Activated T-cell treated with anti-CD3 and anti-CD28 coated beads, Interleukin-2, amount 50 U/mL, for 48 hours (primary cell): ENCODE measurements at places on chromosomes 3 and 15.
A peak's percentile ranks its signal among the peaks of the same experiment; 100 is the strongest.

- DNase-seq: no peak
Measured at GRCh38 chr3:111035902-111036301, 35.7 kb upstream of the NECTIN3 start.

DNA sequence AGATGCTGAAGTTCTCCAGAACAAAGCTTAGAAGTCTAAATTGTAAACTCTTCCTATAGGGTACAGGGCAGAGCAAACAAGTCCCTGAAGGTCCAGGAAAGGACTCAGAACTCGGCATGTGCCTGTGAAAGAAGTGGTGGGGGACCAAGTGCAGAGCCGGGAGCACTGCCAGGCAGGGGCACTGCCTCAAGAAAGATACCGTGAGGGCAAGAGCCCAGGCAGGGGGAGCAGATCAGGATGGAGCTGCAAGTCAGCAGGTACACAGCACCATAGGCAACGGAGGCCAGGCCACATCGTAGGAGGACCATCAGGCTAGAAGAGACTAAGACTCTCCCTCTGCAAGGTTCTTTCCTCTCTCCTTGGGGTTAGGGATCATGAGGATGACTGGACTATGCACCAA, 191.6 kb downstream of the OSBPL10 start:
- DNase-seq: no peak

GRCh38 chr15:44536302-44536961, 515 bp upstream of the EIF3J start:
- no peak for DNase-seq

GRCh38 chr3:14773691-14774128, 45.1 kb upstream of the FGD5 start:
- peak; percentile 12 for DNase-seq

DNA sequence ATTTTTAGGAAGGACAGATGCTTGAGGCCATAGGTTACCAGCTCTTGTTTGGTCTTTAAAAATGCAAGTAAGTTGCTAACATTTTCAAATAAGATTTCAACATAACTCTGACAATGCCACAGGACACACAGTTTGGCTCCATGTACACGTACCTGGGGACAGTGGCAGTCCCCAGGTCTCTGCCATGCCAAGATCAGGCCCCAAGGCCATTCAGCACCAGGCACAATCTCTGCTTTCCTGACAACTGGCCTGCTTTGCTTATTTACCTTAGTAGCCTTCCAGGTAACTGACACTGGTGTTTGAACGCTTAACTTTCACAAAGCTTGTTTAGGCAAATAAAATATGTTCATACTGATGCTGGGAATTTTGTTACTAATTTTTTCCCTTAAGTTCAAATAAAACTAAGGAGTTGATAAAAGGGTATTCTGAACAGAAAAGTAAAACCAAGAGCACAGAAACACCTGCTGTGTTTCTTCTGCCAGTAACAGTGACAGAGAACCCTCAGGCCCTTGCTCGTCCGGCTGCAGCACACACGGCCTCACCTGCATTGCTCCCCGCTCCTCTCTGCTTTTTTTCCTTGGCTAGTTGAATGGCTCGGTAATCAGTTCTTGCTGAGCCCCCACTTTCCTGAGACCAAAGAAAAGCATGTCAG, 16.5 kb downstream of the ZXDC start:
- no peak for DNase-seq

DNA sequence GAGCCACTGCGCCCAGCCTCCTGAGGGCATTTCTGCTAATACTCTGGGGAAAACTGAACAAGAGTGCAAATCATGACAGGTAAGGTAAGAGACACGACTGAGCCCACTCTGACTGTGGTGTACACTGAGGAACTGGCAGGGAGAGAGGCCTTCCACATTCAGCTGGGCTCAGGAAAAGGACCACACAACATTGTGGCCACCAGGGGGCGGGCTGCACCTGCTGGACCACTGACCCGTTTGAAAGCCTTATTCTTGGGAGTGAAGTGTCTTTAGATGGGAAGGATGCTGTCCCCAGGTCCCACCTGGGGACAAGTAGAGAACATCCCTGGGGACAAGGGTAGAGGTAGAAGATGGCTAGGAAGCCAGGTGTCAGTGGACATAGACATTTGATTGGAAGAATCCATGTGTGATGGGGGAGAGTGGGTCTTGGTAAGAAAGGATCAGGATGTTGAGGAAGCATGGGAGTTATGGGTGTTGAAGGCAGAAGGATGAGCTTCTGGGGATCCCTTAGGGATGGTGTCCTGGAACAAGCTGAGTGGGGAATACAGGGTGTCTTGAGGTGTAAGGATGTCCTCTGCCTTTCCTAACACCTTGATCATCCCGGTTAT, 6.2 kb upstream of the CTDSPL start:
- DNase-seq: peak; percentile 89

- DNase-seq: no peak
Measured at GRCh38 chr15:92970656-92971055, 70.5 kb downstream of the CHD2 start.

DNA sequence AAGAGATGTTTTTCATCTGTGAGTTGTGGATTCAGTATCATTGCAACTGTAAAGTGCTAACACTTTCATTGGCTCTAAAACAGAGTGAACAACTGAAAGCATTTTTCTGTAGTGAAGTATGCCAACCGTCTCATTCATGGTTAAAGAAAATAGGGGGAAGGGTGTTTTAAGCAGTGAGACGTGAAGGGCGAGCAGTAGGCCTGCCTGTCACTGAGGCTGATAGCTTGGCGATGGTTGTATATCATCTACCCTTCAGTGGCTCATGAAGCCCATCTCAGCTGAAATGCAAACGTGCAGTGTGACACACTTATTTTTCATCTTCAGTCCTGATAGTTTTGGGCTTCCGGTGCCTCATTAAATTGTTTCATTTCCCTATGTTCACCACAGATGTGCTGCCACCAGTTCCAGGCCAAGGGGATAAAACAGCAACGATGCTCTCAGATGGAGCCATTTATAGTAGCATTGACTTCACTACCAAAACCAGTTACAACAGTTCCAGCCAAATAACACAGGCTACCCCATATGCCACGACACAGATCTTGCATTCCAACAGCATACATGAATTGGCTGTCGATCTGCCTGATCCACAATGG, 562.0 kb downstream of the ROBO2 start:
- DNase-seq: no peak

- DNase-seq: no peak
Measured at GRCh38 chr3:81503026-81503425, 258.4 kb downstream of the GBE1 start.

- DNase-seq: peak; percentile 20
Measured at GRCh38 chr3:179464323-179465092, 13.2 kb upstream of the GNB4 start.

- DNase-seq: no peak
Measured at GRCh38 chr3:40876496-40876895, 322.8 kb upstream of the CTNNB1 start.

- DNase-seq: no peak
Measured at GRCh38 chr15:41262571-41262970, 31.5 kb downstream of the CHP1 start.

DNA sequence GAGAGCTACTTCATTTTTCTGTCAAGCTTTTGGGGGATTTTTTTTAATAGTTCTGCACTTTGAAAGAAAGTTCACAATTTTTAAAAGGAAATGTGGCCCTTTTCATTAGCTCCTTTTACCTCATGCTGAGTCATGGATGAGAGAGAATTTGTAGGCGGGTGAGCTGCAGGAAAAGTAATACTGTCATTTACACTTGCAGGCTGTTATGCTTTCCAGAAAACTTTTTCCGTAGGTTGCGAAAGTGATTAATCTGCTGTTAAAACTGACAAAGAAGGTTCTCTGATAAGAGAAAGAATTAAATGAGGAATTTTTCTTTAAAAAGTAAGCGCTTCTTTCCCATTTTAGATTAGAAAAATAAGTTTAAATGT, 430.2 kb downstream of the LPP start:
- no peak for DNase-seq

GRCh38 chr3:156304406-156304805, 184.0 kb downstream of the KCNAB1 start:
- no peak for DNase-seq

DNA sequence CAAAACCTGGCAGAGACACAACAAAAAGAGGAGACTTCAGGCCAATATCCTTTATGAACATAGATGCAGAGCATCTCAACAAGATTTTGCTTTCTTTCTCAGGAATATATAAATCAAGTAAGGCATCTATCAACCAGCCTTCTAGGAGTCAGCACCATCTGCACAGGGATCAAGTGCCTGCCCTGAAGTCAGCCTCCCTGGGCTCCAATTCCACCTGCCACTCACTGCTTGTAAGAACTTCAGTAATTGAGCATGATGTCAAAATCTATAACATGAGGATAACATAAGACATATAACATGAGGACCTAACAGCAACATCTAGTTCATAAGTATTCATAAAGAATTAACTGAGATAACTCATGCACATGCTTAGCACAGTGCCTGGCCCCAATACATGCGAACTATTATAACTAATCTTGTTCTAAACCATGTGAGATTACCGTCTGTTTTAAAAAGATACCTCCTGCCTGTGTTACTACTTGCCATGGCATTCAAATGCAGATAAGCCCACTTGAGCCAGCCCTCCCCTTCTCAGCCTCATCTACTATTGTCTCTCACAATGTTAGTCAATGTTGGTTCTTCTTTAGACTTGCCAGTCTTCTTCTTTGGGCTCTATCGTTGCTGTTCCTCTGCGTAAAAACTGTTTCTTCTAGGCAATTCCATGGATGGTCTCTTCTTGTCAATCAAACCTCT, 91.6 kb downstream of the PLD1 start:
- DNase-seq: no peak

DNA sequence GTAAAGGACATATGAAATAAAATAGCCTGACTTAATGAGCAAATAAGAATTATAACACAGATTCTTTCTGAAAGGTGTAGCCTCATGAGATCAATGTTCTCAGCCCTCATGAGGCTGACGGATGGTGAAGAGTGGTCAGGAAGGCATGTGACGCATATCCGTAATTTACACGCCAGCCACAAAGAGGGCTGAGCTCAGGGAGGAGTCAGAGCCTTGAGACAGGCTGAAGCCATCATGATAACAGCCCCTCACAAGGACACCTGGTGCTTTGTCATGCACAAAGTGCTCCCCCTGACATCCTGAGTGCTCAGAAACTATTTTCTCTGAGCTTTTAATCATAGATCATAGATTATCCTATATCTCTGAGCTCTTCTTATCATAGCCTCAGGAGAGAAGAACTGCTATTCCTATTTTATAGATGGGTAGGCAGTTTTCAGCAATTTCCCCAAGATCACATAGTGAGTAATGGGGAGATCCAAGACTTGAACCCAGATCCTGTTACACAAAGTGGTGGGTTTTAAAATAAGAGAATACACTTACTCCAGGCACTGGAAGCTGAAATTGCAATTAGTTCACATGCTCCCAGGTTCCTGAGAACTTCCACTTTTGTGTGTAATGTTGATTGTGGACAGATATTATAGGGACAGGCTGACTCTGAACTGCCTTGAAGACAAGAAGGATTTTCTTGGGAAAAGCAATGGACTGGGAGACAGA, 267.1 kb downstream of the RPLP1 start:
- peak; percentile 71 for DNase-seq

DNA sequence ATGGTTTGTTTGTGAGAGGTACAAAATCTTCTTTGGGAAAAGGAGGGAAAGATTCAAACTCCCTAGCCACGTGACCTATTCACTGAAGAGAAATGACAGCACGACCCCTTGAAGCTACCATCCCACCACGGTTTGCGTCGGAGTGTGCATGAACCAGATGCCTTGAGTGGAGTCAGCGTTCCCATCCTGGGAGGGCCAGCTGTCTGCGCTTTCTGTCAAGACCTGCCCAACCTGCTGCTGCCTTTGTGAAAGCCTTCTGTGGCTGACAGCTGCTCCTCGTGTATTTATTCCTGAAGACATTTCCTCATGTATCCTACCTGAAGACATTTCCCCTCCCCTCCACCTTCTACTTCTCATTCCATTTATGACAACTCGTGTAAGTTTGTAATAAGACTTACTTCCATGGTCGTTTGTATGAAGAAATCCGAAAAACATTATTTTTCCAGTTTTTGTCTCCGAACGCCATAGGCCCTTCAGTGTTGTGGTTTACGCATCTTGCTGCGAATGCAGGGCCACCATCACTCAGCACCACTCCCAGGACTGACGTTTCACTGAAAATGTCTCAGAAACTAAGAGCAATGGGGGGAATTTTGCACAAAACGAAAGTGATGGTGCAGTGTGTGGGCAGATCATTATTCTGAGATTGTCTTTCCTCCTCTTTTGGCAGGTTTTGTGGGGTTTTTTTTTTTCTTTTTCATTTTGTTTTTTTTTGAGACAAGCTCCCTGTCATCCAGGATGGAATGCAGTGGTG, 18.9 kb downstream of the EBLN2 start:
- no peak for DNase-seq

DNA sequence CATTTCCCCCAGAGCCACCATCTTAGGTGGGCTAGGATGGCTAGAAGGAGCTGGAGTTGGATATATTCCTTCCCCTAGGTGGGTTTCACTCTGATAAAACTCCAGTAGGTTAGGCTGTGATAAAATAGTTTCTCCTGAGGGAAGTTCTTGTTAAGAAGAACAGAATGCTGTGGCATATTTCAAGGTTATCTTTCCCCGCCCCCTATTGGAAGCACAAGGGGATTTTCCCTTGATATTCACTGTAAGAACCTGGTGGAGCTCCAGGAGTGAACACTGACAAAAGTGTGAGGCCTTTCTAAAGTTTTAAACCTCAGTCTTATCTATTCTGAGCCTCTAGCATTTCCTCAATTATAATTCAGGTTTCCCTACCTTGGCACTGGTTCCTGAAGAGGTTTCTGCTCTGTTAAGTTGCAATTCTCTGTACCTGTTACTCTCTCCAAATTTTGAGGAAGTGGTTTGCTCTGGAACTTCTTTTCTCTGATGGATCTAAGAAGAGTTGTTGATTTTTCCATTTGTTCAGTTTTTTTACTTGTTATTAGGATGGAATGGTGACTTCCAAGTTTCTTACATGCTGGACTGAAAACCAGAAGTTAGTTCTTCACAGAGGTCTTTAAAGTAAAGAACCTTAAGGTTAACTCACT, 113.5 kb downstream of the GMPS start:
- DNase-seq: no peak
